ENCODE measurements at places on chromosomes 12 and 14. TPM values are rescaled to one million over a fixed set of nuclear protein-coding genes. Genes with fewer than 3 reads are reported as not detected.

The TSPAN11 gene
- 4.9 TPM for total RNA-seq

The ITGB7 gene
- 1.5 TPM for total RNA-seq

The RPGRIP1 gene
- not detected for total RNA-seq

The KRT6A gene
- total RNA-seq = not detected

The DBX2 gene
- 3.8 TPM for total RNA-seq

The ERC1 gene
- 66.4 TPM for total RNA-seq

The KCNK13 gene
- total RNA-seq = 0.88 TPM

The HOXC6 gene
- not detected for total RNA-seq

The MIPOL1 gene
- total RNA-seq = 16.3 TPM

The E2F7 gene
- total RNA-seq = not detected

The AP5M1 gene
- 44.0 TPM for total RNA-seq

The MANSC4 gene
- not detected for total RNA-seq

The ATG101 gene
- total RNA-seq = 28.0 TPM

The SRSF5 gene
- 470 TPM for total RNA-seq

The LRRIQ1 gene
- total RNA-seq = 6.4 TPM

The SOAT2 gene
- not detected for total RNA-seq

The SLC38A4 gene
- total RNA-seq = not detected

The RDH11 gene
- 81.1 TPM for total RNA-seq

DNA sequence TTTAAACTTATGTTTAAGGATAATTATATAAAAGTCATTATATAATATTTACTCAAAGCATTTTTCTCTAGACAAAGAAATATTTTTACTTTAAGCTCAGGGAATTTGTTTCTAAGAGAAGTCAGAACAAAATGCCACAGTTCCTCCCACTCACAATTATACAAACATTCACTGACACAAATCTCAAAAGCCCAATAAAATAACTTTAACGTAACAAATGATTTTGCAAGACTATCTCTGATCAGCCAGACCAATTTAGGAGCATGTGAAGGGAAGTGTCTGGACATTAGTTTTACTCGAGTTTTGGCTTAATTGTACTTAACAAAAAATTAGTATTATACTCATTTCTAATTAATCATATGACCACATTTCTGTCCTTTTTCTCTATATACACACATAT, 41.2 kb downstream of the COCH start:
- no peak for DNase-seq

DNA sequence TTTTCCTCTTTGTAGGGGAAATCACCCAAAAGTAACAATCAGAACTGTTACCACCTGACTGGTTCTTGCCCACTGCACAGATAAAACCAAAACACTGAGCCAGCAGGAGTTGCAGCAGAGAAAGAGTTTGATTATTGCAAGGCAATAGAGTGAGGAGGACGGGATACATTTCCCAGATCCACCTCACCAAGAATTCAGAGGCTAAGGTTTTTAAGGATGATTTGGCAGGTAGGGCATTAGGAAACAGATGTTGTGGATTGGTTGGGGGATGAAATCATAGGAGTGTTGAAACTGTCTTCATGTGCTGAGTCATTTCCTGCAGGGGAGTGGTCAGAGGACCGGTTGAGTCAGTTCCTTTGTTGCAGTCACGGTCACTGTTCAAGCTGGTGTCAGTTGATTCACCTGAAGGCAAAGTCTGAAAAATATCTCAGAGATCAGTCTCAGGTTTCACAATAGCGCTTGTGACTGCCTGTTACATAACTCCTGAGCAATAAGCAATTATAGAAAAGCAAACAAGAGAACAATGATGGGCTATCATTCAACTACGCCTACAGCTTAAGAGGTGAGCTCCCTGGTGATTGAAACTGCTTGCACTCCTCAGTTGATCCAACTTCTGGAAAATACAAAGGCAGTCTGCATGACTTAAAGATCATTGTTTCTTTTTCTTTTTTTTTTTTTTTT, 20.3 kb upstream of the AMN1 start:
- DNase-seq = no peak

GRCh38 chr12:12726555-12727093, 9.5 kb downstream of the CDKN1B start:
- DNase-seq = no peak

- no peak for DNase-seq
Observed at GRCh38 chr12:105485321-105485910, 154.9 kb downstream of the C12orf75 start.

GRCh38 chr14:54175298-54175942, 218.8 kb upstream of the BMP4 start:
- no peak for DNase-seq

DNA sequence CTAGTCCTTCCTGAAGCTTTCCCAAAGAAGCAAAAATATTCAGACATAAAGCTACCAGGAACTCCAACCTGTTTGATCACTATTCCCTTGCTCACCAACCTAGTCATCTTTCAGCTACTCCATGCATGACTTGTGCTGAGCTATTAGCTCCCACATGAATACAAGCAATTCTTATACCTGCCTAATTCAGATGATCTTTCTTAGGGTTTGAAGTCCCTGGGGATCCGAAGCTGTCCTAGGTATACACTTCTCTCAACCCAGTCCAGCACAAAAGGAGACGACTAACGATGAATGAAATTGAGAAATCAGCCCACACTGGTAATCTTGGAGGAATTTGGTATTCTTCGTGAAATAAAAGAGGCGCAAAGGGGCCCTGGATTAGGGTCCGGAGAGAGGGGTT, 631 bp upstream of the PTGR2 start:
- no peak for DNase-seq

GRCh38 chr12:7376196-7376595, 67.8 kb downstream of the CD163L1 start:
- no peak for DNase-seq

DNA sequence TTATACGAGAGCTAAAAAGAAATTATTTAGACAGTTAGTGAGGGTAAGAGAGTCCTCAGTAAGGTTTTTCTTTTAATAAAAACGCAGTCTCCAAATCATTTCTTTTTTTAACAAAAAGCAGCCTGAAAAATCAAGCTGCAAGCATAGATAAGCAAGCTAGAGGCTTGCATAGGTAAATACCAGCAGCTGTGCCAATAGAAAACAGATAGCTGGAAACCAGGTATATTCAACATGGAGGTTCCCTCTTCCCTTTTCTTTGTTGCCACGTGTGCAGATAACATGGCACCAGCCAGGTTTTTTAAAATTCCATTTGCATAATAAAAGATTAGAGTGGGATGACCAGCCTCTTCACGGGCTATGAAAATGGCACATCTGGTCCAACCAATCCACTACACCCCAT, 6.1 kb upstream of the PRKAB1 start:
- DNase-seq = no peak

DNA sequence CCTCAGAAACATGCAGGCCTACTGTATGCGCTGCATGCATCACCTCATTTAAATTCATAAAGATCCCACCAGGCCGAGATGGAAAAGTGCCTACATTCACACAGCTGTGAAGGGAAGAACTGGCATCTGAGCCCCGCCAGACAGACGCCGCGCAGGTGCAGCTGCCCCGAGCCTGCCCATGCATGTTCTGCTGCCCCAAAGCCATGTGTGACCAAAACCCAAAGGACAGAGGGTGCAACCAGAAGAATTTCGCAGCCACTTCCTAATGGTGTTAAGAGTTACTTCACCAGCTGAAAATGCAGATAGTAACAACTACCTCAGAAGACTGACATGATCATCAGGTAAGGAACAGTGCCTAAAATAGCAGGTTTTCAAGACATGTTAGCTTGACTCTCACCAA, 13.5 kb upstream of the KRT8 start:
- DNase-seq = no peak

GRCh38 chr12:10829994-10830393, 3.8 kb upstream of the TAS2R10 start:
- DNase-seq = no peak

- DNase-seq = no peak
Observed at GRCh38 chr14:96027431-96028355, 11.5 kb upstream of the C14orf132 start.

DNA sequence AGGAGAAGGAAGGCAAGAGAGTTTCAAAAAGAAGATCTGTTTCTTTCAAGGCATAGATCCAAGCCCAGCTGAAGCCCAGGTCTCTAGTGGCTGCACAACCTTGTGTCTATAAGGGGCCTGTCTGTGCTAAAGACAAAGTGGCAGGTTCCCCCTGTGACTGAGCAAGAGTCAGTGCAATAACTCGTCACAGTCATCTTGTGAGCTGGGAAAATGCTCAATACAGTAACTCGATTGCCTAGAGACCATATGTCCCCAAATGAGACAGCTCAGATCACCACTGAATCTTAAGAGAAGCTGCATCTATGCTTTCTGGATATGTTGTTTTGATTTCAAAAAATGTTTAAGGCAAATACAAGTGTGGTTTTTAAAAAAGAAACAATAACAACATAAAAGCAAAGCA, 24.2 kb downstream of the ST8SIA1 start:
- DNase-seq = no peak

- DNase-seq = no peak
Observed at GRCh38 chr14:58098507-58098906, 53.5 kb downstream of the ARMH4 start.

- DNase-seq = no peak
Observed at GRCh38 chr12:79366374-79366773, 324.4 kb downstream of the PAWR start.

DNA sequence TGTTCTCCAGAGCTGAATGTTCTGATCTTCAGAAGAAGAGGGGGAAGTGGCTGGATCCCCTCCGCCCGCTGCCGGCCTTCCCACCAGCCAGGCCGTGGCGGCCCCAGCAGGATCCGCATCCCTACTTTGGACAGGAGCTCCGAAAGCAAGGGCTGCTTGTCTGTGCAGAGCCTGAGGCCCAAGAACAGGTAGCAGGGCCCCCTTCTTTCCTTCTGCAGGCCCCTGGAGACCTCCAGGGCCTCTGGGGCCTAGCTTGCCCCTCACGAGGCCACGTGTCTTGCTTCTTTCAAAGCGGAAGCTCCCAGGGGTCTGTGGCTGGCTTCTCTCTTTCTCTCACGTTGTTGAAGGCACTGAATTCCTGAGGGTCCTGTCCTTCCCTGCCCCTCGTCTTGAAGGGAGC, 13.2 kb downstream of the PGF start:
- DNase-seq = no peak

GRCh38 chr12:109697877-109698468, 15.7 kb upstream of the FAM222A start:
- DNase-seq = no peak

- no peak for DNase-seq
Observed at GRCh38 chr14:106610691-106611090, 1084.3 kb downstream of the TMEM121 start.

- no peak for DNase-seq
Observed at GRCh38 chr14:97976861-97977260, 1179.7 kb downstream of the VRK1 start.

DNA sequence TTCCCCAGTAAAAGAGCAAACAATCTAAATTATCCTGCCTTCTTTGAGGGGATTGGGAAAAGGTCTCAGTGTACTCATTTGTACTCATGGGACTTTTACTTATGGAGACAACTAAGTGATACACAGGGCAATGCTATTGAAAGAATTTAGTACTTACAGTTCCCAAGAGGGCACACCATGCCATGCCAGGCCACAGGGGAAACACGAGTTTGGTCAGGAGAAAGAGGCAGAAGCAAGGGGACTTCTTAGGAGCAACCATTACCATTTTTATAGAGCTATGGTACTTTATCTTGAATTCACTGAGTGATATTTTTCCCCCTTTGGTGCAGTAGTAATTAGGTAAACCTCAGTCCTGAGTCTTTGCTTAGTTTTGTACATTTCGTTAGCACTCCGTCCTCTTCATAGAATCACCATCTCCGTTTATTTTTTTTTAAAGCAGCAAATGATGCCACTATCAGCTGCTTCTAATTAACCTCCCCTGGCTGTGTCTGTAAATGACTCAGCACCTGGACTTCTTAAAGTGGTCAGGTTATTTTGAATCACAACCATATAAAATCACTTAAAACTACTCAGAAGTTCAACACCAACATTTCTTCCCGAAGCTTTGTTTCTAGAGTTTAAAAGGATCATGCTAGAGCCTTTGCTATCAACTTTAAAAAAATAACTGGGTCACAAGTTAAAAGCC, 5.9 kb upstream of the WASHC3 start:
- no peak for DNase-seq

DNA sequence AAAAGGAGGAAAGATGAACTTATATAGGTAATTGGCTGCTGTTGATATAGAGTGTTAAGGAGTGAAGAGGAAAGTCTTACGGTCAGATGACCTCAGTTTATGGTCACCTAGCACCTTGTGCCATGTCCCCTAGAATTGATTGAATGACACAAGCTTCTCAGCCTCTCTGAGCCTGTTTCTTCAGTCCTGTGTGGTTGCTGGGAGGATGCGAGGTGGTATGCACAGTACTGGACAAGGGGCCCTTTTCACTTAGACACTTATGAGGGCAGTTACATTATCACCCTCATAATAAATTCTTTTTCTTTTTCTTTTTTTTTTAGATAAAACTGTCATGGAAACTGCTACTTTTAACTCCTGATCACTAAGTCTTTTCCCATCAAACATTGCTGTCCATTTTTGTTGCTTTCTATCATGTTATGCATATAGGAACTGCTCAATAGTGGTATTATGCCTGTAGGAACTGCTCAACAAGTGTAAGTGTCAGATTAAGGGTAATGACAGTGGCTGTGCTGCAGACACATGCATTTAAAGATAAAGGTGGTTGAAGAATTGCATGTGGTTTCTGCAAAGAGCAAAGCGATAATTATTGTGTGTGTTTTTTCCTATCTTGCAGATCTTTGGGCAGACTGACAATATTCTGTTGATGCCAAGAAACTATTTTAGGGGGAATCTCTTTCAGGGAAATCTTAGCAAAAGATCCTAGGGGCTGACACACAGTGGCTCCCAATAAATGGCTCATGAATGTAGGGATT, 11.6 kb downstream of the ANO6 start:
- DNase-seq = no peak

Measured in dorsolateral prefrontal cortex (tissue), 122 donors.